ENCODE measurements at places on chromosomes 6 and 20.

GRCh38 chr6:30453508-30454116, 35.7 kb upstream of the HLA-E start:
- peak; percentile 87 for DNase-seq

GRCh38 chr20:6700563-6701329, 66.7 kb upstream of the BMP2 start:
- no peak for DNase-seq

DNA sequence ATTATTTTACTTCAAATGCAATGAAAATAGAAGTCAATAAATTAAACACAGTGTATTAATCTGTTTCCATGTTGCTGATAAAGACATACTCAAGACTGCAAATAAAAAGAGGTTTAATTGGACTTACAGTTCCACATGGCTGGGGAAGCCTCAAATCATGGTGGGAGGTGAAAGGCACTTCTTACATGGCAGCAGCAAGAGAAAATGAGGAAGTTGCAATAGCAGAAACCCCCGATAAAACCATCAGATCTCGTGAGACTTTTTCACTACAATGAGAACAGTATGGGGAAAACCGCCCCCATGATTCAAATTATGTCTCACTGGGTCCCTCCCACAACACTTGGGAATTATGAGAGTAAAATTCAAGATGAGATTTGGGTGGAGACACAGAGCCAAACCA, 82.2 kb downstream of the GPR63 start:
- DNase-seq: no peak

- no peak for DNase-seq
Observed at GRCh38 chr20:33537608-33538007, 47.7 kb downstream of the CBFA2T2 start.

DNA sequence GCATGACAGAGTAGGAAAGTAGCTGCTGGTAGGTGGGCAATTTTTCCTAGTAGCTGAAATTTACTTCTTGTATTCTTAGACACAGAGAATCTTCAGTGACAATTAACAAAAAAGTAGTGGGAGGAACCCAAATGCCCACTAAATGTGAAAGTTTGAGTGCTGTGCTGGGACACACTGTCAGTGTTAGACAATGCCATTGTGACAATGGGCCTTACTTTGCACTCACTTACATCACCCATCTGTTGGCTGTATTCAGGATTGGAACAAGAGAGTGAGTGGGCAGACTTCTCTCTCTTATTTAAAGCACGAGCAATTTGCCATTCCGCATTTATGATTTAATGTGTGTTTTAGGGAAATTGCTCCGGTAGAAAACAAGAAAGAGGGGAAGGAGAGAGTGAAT, 662.5 kb downstream of the CBLN4 start:
- no peak for DNase-seq

GRCh38 chr6:147029923-147030322, 174.3 kb upstream of the STXBP5 start:
- DNase-seq: no peak

DNA sequence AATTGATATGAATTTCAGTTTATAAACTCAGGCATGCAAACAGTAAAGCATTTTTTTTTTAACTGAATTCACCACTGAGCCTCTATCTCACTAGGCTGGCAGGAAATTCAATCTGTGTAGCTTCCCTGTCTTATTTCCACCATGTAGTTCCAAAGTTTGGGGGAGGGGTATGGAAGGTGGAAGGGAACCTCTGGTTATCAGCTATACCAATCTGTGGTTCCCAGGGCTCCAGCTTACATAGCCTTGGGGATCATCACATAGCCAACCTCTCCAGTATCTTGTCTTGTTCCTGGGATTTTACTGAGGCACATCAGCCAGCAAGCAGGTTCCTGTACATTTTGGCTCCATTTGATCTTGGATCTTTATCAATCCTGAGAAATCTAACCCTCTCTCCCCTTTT, 15.6 kb downstream of the RAD21L1 start:
- DNase-seq: no peak

DNA sequence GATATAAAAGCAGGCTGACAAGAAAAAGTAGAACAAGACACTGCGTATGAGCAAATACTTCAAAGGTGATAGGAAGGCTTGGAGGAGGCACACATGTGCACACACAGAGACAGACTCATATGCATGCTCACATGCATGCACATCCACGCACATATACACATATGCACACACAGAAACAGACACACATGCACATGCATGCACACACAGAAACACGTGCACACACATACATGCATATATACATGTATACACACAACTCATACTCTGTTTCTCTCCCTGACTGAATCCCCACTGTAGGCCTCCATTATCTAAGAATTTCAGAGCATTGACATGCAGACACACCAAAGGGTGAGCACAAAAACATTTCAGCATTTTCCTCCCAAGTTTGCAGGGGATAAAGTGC, 43.7 kb downstream of the VGLL2 start:
- DNase-seq: no peak

- no peak for DNase-seq
Observed at GRCh38 chr6:51141080-51141479, 322.4 kb downstream of the TFAP2B start.

DNA sequence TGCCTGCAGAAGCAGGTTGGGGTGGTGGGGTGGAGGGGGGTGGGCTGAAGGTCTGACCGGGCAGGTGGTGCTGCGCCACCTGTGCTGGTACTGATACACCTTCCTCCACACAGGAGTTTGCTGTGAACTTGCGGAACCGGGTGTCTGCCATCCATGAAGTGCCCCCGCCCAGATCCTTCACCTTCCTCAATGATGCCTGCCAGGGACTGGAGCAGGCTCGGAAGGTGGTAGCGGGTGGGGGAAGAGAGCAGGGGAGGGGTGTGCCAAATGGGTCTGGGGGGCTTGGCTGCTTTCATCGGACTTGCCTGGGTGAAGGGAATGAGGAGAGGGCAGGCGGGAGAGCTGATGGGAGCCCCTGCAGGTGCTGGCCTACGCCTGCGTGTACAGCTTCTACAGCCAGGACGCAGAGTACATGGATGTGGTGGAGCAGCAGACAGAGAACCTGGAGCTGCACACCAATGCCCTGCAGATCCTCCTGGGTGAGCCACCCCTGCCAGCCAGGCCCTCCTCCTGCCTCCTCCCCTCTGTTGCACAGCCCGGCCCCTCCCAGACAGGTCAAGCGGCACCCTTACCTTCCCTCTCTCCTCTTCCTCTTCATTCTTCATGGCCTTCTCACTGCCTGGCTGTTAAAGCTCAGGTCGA, 6.7 kb downstream of the DNPH1 start:
- no peak for DNase-seq

- DNase-seq: no peak
Observed at GRCh38 chr6:10520468-10520867, 683 bp upstream of the GCNT2 start.

DNA sequence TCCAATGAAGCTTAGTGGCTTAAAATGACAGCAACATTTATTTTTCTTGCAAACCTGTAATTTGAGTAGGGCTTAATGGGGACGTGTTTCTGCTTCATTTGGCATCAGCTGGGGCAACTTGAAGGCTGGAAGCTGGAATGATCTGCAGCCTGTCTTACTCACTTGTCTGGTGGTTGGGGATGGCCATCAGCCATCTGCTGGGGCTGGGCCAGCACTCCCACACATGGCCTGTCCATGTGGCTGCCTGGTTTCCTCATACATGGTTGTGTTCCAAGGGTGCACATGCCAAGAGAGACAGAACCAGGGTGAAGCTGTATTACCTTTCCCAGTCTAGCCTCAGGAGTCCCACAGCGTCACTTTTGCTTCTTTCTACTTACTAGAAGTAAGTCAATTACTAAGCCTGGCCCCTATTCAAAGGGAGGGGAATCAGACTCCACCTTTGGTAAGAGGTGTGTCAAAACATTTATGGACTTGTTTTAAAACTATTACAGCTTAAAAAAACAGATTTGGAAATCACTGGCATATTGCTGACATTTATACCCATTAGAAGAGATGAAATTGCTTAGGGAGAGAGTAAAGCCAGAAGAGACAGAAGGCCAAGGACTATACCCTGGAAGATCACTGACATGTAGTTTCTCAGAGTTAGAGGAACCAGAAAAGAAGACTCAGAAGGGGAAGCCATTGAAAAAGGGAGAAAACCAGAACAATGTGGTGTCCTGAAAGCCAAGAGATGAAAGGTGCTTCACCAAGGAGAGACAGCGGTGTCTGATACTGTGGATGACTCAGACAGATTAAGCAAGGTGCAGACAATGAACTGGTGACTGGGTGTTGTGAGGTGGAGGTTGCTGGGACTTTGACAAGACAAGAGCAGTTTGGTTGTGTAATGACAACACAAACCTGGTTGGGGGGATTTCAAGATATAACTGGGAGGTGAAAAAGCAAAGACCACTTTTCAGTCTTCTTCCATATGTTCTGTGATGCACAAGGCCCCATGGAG, 345.2 kb downstream of the GJA1 start:
- peak; percentile 22 for DNase-seq

DNA sequence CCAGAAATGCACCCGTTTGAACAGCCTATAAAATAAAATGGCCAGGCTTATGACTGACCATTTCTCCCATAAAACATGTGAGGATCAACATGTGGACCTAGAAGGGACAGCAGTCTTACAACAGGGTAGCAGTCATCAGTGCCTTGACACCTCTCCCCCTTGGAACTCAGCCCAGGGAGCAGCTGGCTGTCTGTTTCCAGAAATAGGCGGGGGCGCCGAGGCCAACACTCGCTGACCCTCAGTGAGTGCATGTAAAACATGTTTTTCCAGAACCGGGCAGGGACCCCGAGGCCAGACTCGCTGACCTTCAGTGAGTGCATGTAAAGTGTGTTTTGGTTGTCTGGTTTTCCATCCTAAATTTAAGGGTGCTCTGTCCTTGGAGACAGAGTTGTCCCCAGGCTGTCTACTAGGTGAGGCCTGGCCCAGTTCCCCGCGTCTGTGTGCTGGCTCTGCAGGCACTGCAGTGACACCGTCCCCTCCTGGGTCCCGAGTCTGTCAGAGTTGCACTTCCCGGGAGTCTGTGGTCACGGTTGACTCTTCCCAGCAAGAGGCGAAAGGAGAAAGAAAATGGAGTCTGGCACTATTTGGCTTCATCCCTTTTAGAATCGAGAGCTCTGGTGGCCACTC, 19.8 kb upstream of the ADRM1 start:
- no peak for DNase-seq

- DNase-seq: no peak
Observed at GRCh38 chr6:27275025-27275956, 27.8 kb downstream of the PRSS16 start.

DNA sequence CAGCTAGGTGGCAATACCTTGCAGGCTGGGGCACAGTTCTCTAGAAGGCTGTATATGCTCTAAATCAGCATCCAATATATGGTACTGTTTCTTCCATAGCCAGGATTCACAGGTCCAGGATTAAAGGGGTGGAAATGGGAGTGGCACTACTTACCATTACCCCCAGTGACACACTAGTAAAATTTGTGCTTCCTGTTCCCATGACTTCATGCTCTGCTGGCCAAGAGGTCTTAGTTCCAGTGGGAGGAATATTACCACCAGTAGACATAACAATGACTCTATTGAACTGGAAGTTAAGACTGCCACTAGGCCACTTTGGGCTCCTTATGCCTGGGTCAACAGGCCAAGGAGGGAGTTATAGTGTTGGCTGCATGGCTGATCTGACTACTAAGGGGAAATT, 174.3 kb upstream of the TNFAIP3 start:
- DNase-seq: no peak

DNA sequence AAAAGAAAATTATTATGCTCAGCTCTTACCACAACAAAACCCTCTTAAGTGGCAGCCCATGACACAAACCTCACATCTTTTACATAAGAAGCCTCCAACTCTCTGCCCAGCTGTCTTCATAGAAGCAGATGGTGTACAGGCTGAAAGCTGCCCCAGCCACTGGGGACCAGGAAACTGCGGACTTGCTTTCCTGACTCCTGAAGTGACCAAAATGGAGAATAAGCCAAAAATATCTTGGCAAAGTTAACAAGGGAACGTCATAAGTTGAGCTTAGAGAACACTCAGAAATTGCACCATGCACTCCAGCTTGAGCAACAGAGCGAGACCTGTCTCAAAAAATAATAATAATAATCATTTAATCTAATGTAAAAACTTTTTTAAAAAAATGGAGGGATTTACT, 160.3 kb upstream of the CDYL start:
- no peak for DNase-seq

- DNase-seq: no peak
Observed at GRCh38 chr6:40953486-40953885, 85.5 kb downstream of the UNC5CL start.

GRCh38 chr6:34697904-34698559, 1.5 kb upstream of the ILRUN start:
- no peak for DNase-seq

GRCh38 chr6:17725083-17725482, 18.4 kb upstream of the NUP153 start:
- peak; percentile 60 for DNase-seq

- no peak for DNase-seq
Observed at GRCh38 chr6:158715330-158716311, 65.8 kb downstream of the SYTL3 start.

All from hepatic stellate cell (primary cell).